ENCODE measurements at places on chromosomes 6 and 20.

GRCh38 chr6:110102411-110102810 is 77.1 kb downstream of the WASF1 start:
- DNase-seq: peak; percentile 22

DNA sequence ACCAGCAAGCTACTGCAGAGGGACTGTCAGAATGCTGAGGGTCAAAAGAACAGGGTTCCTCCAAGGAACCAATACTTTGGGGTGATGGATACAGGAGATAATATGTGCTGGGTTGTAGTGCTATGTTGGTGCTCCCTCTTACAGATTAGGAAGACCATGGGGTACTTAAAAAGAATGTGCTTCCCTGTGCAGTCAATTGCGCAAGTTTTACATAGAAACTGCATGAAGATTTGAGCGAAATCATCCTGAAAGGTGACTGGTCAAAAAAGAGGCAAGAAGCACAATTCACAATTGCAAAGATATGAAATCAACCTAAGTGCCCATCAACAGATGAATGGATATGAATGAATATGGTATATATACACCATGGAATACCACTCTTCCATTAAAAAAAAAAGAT is 33.9 kb downstream of the GABRR1 start:
- no peak for DNase-seq

GRCh38 chr6:53373638-53374037 is 24.9 kb upstream of the ELOVL5 start:
- no peak for DNase-seq

- no peak for DNase-seq
These were observed 54.6 kb downstream of the MYB start for GRCh38 chr6:135235716-135236115.
